Adipocyte (in vitro differentiated cells): ENCODE measurements at places on chromosomes 6 and 20.

DNA sequence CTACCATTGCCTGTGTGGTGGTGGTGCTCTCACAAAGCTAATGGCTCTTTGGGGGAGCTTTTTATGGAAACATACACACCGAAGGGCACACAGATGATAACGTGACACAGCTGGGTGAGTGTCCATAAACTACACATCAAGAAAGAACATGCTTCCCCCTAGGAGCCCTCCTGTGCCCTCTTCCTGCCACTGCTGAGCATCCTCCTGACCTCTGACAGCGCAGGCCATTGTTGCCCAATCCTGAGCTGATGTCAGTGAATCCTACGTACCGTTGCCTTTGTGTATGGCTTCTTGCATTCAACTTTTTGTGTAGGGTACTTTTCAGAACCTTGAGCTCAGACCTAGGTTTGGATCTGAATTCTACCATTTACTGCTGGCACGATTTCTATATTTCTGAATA is 65.8 kb upstream of the SLC22A1 start:
- DNase-seq: no peak

GRCh38 chr6:4740032-4740431 is 36.2 kb upstream of the CDYL start:
- DNase-seq: no peak

DNA sequence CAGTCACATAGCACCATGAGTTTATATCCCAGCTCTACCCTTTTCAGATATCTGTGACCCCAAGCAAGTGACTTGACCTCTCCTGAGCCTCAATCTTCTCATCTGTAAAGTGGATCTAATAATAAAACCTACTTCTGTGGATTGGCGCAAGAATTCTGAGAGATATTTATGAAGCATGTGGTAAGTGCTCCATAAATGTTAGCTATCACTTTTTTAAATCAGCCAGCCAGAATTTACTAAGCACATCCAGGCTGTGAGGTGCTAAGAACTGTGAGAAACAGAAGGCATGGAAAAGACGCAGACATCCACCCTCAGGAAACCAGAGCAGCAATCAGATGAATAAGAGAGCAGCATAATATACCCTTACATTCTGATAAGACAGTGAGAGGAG is 862 bp downstream of the C20orf96 start:
- DNase-seq: no peak

GRCh38 chr20:5214826-5215225 is 88.0 kb downstream of the CDS2 start:
- no peak for DNase-seq

DNA sequence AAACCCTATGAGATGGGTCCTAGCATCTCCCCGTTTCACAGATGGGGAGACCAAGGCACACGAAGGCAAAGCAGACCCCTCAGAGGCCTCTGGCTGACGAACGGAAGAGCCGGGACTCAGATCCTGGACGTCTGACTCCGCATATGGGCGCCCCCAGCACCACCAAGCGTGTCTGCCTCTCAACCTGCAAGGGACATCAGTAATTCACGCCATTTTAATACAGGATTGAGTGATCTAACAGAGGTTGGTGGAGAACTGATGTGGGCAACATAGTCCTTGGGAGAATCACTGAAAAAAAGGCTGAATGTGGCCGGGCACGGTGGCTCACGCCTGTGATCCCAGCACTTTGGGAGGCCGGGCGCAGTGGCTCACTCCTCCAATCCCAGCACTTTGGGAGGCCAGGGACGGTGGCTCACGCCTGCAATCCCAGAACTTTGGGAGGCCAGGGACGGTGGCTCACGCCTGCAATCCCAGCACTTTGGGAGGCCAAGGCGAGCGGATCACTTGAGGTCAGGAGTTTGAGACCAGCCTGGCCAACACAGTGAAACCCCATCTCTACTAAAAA is 206.6 kb downstream of the DLL1 start:
- no peak for DNase-seq

DNA sequence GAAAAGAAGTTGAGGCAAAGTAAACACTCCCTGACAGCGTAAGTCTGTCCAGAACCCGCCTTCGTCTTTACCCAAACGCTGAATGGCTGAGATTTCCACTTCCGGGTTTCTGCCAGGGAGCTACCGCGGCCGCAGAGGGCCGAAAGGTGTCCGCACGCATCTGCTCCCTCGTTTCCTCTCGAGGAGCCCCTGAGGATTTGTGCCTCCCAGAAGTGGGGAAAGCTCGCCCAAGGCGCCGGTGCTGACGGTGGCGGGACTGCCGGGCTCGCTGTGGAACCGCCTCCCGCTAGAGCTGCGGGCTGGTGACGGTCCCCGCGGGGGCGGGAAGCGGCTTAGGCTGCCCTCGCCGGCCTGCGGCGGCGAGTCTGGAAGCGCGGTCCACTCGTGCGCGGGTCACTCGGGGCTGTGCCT is 1760.2 kb upstream of the DEFB115 start:
- DNase-seq: no peak

DNA sequence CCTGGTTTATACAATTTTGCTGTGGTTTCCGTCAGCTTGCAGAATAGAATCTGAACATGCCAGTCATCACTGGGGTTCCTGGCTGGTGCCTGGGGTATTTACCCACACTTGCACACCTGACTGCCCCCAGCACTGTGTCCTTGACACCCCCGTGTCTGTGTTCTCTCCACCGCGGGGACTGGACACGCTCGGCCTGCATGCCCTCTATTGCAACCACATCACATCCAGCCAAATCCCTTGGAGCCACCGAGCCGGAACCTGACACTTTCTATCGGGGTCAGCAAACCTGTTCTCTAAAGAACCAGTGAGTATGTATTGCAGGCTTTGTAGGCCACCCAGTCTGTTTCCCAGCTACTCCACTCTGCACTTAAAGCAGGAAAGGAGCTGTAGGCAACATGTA is 527.5 kb downstream of the PRKN start:
- no peak for DNase-seq

DNA sequence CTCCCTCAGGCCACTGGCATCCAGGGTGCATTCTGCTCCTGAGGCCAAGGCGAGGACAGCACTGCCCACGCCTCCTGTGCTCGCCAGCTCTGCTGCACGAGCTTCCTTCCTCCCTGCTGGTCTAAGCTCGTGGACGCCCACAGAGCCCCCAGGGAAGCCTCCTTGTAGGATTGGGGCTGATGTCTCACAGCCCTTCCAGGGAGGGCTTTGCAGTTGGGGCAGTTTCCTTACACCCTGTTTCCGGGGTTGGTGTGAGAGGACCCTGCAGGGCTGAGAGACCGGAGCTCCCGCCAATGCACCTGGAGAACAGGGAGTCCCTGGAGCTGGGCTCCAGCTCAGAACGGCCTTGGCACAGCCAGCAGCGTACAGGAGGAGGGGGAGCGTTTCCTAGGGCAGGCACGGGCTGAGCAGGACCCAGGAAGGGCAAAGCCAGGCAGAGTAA is 172.4 kb upstream of the PDE10A start:
- DNase-seq: no peak

- peak; percentile 36 for DNase-seq
Measured at GRCh38 chr6:152746172-152746553, 4.4 kb upstream of the VIP start.
